Islet precursor cell (in vitro differentiated cells): ENCODE measurements at places on chromosomes 11 and 22.

DNA sequence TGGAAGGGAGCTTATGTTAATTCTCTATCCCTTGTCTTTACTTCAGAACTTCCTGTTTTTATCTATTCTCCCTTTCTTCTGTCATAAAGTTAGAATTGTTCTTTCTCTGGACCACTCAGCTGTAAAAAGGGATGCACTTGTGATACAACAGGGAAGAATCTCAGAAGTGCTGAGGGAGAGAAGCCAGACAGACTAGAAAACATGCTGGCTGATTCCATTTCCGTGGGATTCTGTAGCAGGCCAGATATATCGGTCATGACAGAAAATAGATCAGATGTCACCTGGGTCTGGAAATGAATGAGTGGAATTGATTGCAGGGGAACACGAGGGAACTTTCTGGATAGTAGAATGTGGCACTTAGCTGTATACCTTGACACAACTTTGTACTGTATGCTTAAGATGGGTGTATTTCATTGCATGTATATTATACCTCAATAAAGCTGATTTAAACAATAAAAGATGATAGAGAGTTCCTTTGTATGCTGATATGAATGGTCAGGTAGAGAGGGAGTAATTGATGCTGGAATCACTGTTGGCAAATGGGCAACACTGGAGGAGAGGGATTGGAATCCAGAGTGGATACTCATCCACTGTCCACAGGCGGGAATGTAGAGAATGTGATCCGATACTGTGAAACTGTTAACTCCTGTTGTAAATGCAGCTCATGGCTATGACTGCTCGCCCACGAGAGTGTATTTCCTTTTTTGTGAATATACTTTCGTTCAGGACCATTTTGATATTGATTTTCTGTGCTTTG is 59.6 kb downstream of the ATXN10 start:
- peak; percentile 77 for DNase-seq

GRCh38 chr22:32584650-32585049 is 110.0 kb downstream of the FBXO7 start:
- DNase-seq, result no peak

DNA sequence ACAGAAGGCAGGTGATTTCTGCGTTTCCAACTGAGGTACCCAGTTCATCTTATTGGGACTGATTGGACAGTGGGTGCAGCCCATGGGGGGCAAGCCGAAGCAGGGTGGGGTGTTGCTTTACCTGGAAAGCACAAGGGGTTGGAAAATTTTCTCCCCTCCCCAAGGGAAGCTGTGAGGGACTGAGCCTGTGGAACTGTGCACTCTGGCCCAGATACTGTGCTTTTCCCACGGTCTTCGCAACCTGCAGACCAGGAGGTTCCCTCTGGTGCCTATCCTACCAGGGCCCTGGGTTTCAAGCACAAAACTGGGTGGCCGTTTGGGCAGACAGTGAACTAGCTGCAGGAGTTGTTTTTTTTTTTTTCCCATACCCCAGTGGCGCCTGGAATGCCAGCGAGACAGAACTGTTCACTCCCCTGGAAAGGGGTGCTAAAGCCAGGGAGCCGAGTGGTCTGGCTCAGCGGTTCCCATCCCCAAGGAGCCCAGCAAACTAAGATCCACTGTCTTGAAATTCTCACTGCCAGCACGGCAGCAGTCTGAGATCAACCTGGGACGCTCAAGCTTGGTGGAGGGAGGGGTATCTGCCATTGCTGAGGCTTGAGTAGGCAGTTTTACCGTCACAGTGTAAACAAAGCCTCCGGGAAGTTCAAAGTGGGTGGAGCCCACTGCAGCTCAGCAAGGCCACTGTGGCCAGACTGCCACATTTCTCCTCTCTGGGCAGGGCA is 97.2 kb downstream of the JRKL start:
- peak; percentile 89 for DNase-seq

GRCh38 chr11:109205312-109205711 is 216.7 kb upstream of the C11orf87 start:
- DNase-seq, result no peak

GRCh38 chr11:838441-839279 is 3.7 kb downstream of the POLR2L start:
- DNase-seq, result no peak

- DNase-seq, result no peak
Observed at GRCh38 chr11:83695046-83695445, 408.9 kb upstream of the CCDC90B start.

DNA sequence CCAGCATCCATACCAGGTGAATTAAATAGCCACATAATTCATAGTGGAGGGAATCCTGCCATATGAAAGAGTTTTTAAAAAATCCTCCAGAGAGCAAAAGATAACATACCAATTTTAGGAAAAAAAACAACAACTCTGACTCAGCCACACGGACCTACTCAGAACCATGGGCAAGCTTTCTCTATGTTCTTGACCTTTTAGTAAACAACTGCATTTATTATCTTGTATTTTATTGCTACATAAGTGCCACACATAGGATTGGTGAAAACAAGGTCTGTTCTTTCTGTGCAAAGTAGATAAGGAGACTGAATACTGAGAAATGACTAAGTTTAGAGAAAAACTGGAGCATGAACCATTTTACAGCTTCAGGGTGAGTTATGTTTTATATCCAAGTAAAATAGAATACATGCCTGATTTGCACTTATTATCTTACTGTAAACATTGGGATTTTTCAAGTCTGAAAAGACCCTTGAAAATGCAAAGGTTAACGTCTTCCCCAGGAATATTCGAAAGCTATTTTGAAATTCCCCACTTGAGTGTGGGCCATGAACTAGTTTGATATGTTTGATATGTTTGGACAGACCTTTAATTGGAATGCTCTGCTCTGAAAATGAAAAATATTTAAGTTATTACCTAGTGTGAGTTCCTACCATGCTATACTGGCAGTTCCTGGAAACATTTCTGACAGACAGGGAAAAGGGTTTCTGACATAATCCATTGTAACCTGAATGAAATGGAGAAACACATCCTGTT is 89.5 kb upstream of the DDI1 start:
- no peak for DNase-seq

GRCh38 chr11:66172146-66172545 is 96.3 kb upstream of the RAB1B start:
- peak; percentile 57 for DNase-seq

- DNase-seq, result no peak
Observed at GRCh38 chr11:1073261-1073724, 1.4 kb upstream of the MUC2 start.

GRCh38 chr22:46449974-46450745 is 87.3 kb downstream of the CELSR1 start:
- DNase-seq, result no peak

GRCh38 chr22:47586038-47586437 is 823.6 kb downstream of the TBC1D22A start:
- no peak for DNase-seq

DNA sequence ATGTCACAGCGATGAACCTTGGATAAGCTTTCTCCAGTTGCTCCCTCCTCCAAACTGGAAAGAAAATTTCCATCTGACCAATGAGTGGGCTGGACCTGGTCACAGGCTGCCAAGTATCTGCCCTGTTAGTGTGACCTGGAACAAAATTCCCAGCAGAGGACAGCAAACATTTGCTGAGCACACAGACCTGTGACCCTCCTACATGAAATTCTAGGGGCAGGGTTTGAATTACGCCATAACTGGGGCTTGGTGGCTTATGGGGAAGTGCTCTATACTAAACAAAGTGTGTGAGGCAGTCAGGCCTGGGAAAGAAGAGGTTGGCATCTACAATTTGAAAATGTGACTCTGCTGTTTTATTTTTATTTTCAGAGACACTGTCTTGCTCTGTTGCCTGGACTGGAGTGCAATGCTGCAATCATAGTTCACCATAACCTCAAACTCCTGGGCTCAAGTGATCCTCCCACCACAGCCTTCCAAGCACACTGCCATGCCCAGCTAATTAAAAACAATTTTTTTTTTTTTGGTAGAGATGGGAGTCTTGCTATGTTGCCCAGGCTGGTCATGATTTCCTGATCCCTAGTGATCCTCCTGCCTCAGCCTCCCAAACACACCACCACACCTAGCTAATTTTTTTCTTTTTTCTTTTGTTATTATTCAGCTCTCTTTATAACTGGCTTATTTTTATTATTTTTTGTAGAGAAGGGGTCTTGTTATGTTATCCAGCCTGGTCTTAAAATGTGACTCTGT is 13.6 kb upstream of the XBP1 start:
- no peak for DNase-seq

- peak; percentile 74 for DNase-seq
Observed at GRCh38 chr11:131591051-131591461, 220.6 kb downstream of the NTM start.

GRCh38 chr11:119478711-119479285 is 55.8 kb upstream of the THY1 start:
- peak; percentile 22 for DNase-seq

- DNase-seq, result no peak
Observed at GRCh38 chr11:105357764-105358163, 218.2 kb upstream of the CARD18 start.

GRCh38 chr22:20117633-20118299 is 740 bp upstream of the TRMT2A start:
- no peak for DNase-seq

- DNase-seq, result peak; percentile 37
Observed at GRCh38 chr11:15563054-15563453, 448.3 kb downstream of the INSC start.

GRCh38 chr11:8227156-8228152 is 36.2 kb downstream of the LMO1 start:
- DNase-seq, result no peak

DNA sequence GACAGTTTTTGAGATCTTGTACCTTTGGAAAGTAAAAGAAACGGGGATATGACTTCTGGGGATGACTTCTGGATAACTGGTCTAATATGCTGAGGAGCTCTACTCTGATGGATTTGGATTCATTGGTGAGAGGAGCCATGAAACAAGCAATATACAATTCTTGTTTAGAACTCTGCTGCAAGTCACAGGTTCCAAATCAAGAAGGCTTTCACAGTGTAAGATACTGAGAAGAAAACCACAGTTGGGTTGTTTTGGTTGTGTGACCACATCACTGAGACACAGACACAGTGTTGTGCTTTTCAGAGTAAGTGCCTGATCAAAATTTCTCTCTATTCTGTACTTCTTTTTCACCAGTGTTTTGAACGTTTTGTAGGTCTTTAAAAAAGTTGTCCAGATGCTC is 13.1 kb upstream of the UCP2 start:
- DNase-seq, result no peak

- no peak for DNase-seq
Observed at GRCh38 chr11:116256215-116256614, 516.6 kb downstream of the BUD13 start.

DNA sequence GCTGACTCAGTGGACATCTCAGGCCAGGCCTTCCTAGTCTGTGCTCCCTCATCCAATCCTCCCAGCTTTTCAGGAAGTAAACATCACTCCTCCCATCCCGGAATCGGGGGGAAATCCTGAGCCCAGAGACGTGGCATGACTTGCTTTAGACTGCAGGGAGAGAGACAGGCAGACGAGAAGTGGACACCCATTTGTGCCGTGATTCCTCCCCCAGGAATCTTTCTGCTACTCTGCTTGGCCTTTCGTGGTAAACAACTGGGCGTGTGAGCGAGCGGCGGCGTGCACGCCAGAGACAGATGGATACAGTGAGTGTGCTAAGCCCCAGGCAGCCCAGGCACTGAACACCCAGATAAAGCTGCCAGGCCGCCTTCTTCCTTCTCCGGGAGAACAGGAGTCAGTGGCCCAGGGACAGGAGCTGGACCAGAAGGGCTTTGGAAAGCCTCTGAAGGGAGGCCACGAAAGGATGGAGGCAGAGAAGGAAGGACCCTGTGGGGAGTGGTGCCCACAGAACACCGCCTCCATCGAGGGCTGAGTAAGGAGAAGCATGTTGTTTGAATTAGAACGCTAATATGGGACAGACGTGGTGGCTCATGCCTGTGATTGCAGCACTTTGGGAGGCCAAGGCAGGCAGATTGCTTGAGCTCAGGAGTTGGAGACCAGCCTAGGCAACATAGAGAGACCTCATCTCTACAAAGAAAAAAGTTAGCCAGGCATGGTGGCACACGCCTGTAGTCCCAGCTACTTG is 53.0 kb upstream of the PRR5 start:
- DNase-seq, result peak; percentile 57

DNA sequence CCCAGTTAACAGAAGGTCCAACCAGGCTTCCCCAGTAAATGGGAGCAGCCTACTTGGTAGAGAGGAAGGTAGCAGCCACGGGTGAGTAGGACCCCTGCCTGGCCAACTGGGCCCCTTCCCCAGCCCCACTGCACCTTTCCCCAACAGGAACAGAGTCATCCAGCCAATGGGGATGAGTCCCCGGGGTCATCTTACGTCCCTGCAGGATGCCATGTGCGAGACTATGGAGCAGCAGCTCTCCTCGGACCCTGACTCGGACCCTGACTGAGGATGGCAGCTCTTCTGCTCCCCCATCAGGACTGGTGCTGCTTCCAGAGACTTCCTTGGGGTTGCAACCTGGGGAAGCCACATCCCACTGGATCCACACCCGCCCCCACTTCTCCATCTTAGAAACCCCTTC is 6.6 kb downstream of the RIC8A start:
- no peak for DNase-seq

DNA sequence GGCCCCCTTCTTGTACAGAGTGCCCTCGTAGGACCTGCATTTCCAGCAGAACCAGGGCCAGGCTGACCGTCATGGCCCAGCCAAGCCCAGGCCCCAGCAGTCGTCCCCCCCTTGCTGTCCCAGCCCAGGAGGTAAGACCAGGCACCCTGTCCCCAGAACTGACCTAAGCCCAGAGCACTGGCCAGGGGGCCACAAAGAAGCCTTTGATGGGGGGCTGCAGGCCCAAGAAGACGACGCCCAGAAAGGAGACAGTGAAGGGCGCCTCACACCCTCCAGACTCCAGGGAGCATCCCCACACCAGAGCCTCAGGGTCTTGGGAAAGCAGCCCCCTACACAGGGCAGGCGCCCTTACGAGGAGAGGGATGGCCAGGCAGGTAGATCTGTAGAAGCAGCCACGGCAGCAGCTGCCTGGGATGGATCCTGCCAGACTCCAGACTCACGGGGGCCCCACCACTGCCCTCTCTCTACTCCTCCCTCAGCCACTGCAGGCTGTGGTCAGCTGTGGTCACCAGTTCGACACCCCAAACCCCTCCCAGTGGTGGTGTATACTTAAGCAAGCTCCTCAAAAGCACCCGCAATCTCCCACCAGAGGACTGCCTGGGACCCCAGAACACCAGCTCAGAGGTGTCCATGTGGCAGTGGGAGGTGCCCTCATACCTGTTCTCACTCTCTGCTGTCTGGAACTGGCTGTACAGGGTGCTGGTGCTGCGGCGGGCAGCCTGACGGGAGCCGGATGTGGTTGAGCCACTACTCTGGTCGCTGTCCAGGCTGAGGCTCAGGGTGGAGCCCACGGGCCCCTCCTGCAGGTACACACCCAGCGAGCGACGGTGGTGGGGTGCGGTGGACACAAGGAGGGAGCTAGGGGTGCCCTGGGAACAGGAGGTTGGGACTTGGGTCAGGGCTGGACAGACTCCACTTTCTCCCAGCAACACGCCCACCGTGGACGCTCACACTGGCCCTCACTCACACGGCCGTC is 27.0 kb downstream of the SBF1 start:
- no peak for DNase-seq

GRCh38 chr22:45964372-45964771 is 12.6 kb downstream of the WNT7B start:
- DNase-seq, result no peak
